ENCODE measurements at places on chromosomes 5 and 9.

GRCh38 chr9:14909961-14910805, at the start of gene FREM1:
FREM1 (minus strand) TSS chr9:14910428; CDS start chr9:14868977, 41,451 bp downstream.
- no peak for DNase-seq

- DNase-seq, result no peak
These were observed 24.2 kb upstream of the ANKRD33B start for GRCh38 chr5:10539687-10539998.

DNA sequence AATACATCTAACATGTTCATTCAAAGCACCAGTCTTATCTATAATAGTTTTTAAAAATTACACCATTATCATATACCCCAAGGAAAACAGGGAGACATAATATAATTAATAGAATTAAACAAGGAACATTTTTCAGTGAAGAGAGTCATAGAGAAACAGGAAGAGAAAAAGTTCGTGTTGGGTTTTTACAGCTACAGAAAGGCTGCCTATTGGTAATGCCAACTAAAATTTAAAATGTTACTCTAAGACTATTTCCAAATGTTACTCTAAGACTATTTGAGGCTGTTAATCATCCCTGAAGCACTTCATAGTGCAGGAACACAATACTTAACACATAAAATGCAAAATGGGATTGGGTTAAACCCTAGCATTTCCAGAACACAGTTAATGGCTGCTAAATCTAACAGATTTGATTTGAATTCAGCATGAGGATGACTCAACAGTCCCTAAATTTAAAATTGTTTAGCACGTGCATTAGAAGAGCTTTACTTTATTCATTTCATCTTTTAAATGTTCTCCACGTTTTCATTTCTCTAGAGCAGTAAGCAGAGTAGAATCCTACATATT, 54.5 kb downstream of the OXCT1 start:
- DNase-seq, result no peak

- DNase-seq, result no peak
These were observed 98.4 kb downstream of the LIX1 start for GRCh38 chr5:97044052-97044451.

- no peak for DNase-seq
These were observed 352.4 kb upstream of the ACTBL2 start for GRCh38 chr5:57834829-57835608.

Measured in NCI-H2081 (cell line).